Activated T-helper 2 cell treated with anti-CD3 and anti-CD28 coated beads, Interferon-gamma antibody, Interleukin-2, Interleukin-4, amounts not matched to agents 10 μg/mL and 5 μg/mL and 100 μg/mL, durations not matched to agents 14 hours and 24 hours and 36 hours (primary cell): ENCODE measurements at places on chromosomes 6 and 20.

- no peak overlapping the region for H3K27ac ChIP-seq
- peaks cover 2% of the 10 kb centered on the region for H3K4me1 ChIP-seq
- DNase-seq = no peak
- no peaks in the 10 kb centered on the region for H3K27me3 ChIP-seq
- H3K4me3 ChIP-seq = no peak overlapping the region
Measured at GRCh38 chr6:158249340-158249836, 62.9 kb upstream of the TULP4 start.

- H3K27ac ChIP-seq = peak overlapping the region; percentile 80
- peak overlapping the region; percentile 72 for H3K4me3 ChIP-seq
- H3K4me1 ChIP-seq = peaks cover 47% of the 10 kb centered on the region
- DNase-seq = peak; percentile 26
- H3K27me3 ChIP-seq = peaks cover 33% of the 10 kb centered on the region
Measured at GRCh38 chr6:150417899-150418826, 49.4 kb downstream of the IYD start.

- no peak overlapping the region for H3K27ac ChIP-seq
- H3K36me3 ChIP-seq = no peaks in the 10 kb centered on the region
- DNase-seq = no peak
- H3K27me3 ChIP-seq = peaks cover 10% of the 10 kb centered on the region
- no peak overlapping the region for H3K4me3 ChIP-seq
Measured at GRCh38 chr20:50274570-50275430, 84.2 kb downstream of the CEBPB start.

- DNase-seq = no peak
- no peaks in the 10 kb centered on the region for H3K36me3 ChIP-seq
Measured at GRCh38 chr6:90502866-90503407, 83.9 kb downstream of the MAP3K7 start.

DNA sequence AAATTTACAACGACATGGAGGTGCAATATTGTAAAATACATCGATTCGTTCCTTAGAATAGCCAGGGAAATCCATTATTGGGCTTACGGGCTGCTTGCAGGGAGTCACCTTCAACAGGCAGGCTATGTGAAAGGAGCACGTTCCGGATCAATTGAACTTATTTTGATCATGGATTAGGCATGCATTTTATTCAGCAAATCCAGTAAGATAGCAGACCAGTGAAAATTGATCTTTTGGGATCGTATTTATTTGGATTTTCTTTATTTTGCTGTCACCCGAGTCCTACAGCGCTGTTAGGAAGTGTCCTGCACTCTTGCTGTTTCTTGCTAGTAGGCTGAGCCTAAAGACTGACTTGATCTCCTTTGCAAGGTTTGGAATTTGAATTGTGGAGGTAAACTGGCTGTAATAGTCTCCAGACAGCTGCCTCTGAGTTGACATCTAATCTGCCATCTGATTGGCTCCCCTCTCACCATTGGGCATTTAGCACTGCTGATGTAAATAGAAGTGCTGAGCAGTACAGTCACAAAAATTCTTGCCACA is 3.0 kb downstream of the ARID1B start:
- peak overlapping the region; percentile 80 for H3K4me3 ChIP-seq
- peaks cover 10% of the 10 kb centered on the region for H3K36me3 ChIP-seq
- peaks cover 44% of the 10 kb centered on the region for H3K4me1 ChIP-seq
- peak; percentile 53 for DNase-seq
